ENCODE measurements at places on chromosomes 1 and 21.

DNA sequence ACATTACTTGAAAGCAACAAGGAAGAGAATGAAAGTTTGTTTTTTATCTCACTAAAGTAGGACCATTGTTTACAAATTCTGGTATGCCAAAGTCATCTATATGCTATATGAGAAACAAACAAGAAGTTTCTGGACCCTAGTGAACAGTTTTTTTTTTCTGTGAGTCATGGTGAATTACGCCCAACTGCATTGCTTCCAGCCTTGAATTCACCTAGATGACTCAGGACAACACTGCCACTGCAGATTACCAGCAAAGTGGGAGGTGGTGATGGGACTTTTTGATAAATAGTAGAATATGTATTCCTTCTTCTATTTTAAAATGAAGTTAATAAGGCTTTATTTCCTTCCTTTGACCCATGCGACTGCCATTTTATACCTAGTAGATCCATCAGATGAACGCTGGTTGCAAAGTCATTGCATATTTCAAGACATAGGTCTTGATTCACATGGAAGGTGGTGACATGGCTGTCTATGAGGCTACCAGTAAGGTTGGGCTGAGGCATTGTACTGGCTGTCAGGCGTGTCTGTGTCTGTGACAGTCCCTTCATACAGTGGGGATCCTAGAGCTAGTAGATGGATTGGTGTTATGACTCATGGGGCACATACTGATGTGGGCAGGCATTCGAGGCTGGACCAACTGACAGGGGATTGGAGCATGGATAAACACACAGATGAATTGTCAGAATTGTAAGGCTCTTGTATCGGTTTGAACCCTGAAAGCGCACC is 49.1 kb upstream of the APOBEC4 start:
- no peak for DNase-seq

- DNase-seq = no peak
Measured at GRCh38 chr1:33093004-33093403, 12.1 kb downstream of the AZIN2 start.

DNA sequence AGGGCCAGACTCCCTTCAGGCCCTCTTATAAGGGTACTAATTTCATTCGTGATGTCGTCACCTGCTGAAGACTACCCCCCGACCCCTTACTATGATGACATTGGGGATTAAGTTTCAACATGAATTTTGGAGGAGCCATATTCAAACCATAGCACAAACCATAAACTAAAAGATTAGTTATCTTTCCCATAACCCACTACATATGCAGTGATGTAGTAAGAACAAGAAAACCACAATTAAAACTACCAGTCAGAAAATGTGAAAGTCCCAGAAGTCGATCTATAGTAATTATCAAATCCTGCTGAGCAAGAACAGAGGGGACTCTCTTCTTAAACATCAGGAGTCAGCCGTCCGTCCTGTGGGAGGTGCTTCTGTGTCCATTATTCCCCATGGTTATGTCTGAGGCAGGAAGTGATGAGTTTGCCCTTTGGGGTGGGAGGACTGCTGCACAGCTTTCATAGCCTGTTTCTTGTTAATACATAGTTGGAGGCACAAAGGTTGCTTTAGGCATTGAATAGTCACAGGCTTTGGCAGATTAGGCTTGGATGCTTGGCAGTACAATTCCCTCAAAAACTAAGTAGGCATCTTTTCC is 35.9 kb upstream of the PTGFRN start:
- no peak for DNase-seq

- DNase-seq = no peak
Measured at GRCh38 chr1:216914974-216915373, 191.7 kb upstream of the ESRRG start.

DNA sequence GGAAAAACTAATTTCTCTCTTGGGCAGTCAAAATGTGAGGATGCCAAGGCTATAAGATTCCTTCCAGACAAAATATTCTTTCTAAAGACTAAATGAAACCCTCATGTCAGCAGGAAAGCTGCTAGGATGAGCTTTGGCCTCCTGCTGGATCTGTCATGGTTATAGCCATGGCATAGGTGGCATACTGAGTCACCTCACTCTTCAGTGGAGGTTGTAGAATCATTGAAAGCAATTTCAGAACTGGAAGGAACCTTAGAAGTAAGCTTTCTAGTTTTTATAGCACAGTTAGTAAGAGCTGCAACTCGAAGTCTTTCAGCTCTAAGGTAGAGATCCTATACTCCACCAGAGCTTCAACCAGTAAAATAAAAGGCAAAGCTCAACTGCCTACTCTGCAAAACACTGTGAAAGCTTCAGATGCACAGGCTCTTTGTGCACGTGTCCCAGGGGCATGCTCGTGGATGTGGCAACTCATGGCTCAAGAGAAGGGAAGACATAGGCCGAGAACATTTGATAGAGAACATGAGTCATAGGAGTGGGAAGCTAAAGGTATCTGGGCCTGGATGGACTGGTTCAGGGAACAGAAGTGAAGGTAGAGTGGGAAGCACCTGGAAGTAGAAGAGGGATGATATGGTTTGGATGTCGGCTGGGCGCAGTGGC is 5.8 kb downstream of the AVPR1B start:
- no peak for DNase-seq

DNA sequence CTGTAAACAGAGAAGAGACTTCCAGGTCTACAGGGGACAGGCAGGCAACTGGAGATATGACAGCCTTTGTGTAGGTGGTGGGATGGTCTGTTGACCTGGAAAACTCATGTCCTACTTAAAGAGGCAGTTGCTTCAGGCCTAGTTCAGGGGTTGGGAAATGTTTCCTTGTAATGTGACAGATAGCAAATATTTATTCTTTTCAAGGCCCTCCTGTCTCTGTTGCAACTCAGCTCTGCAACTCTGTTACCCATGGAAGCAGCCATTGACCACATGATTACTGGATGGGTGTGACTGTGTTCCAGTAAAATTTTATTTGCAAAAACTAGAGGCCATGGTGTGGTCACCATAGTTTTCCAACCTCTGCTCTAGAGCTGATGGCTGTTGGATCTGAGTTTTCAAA is 341.9 kb downstream of the PTBP2 start:
- DNase-seq = no peak

DNA sequence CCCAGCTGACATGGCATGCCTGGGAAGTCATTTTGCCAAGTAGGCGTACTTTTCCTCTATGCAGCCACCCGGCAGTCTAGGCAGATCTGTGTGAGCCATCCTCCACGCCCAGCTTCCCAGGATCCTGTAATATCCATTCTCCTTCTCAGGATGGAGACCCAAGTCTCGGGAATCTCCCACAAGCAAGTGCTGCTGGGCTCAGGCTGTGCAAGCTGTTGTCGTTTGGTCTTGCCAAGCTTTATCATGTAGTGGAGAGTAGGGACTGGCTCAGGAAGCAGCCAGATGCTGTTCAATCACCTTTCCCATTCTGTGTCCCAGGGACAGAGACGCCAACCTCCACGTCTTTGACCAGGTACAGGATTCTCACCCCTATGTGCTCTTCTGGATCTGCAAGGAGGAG is 191.1 kb upstream of the TMEM51 start:
- DNase-seq = no peak

DNA sequence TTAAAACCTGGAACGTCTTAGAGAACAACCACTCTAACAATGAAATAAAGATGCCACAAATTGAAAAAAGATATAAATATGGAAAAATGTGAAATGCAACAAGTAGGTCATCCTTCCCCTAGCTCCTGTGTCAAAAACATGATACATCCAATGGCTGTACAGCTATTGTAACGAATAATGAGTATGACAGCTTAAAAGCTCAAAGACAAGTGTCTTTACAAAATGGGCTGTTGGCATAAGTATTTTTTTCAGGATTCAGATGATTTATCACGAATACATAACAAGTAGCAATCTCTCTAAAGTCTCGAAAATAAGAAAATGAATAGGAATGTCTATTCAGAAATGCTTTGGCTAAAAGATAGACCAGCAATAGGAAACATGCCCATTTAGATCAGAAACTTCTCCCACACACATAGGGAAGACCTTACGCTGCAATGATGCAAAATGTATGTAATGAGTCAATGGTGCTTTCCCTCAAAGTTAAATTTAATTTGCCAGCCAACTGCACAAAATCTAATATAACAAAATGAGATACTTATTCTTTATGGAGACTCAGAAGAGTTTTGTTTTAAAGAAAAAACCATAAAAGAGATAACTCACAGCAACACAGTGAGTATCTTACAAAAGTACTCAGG is 8.3 kb downstream of the TGFBR3 start:
- DNase-seq = no peak

DNA sequence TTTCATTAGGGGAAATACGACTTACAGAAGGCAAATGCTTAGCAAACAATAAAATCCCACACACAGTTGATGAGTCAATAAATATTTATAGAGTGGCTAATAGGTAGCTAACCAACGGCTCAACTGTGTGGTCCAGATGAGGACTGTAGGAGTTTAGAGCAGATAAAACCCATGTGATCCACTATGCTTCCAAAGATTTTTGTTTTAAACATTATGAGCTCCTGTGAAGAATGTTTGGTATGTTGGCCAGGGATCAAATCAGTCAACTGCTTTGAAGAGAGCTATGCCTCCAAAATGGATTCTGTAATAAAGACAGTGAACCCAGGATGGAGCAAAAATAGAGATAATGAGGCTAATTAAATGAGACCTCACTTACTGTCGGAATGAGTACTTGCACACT is 72.3 kb upstream of the COL11A1 start:
- DNase-seq = no peak

GRCh38 chr1:55947446-55947845 is 631.9 kb downstream of the PLPP3 start:
- no peak for DNase-seq

- no peak for DNase-seq
Measured at GRCh38 chr21:28856588-28857250, 136.0 kb downstream of the LTN1 start.

DNA sequence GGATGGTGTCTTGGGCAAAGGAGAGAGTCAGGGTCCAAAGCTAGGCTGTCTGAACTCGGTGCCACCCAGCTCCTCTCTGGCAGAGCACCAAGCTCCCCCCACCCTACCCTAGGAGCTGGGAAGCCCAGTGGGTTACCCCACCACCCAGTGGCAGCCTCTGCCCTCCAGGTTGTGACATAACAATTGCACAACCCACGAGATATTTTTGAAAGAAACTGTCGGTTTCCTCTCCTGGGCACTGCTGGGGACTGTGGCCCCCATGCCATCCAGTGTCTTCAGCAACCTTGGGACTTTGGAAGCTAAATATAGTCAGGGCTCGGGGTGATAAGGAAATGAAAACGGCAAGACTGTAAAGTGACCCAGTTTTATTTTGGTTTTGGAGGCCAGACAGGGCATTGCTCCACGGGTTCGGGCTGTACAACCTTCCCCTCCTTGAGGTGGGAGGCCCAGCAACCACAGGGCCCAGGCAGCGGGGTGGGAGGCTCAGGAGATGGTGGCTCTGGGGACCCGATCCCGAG is 1.4 kb downstream of the CITED4 start:
- peak; percentile 62 for DNase-seq

GRCh38 chr1:119453021-119453420 is 38.1 kb downstream of the HSD3B2 start:
- DNase-seq = no peak

- DNase-seq = no peak
Measured at GRCh38 chr1:164629971-164630370, 71.0 kb downstream of the PBX1 start.

DNA sequence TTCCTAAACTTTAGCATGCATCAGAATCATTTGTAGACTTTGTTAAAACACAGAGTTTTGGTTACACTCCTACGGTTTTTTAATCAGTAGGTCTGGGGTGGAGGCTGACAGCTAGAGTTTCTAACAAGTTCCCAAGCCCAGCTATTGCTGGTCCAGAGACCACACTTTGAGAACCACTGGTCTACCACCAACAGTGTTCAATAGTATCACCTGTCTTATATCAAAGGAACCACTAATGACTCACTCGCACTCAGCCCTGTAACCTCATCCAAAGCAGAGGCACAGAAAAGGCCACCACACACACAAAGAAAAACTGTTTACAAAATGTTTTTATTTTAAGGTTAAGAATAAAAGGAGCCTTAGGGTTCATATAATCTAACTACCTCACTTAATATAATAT is 68.7 kb downstream of the HIVEP3 start:
- no peak for DNase-seq

DNA sequence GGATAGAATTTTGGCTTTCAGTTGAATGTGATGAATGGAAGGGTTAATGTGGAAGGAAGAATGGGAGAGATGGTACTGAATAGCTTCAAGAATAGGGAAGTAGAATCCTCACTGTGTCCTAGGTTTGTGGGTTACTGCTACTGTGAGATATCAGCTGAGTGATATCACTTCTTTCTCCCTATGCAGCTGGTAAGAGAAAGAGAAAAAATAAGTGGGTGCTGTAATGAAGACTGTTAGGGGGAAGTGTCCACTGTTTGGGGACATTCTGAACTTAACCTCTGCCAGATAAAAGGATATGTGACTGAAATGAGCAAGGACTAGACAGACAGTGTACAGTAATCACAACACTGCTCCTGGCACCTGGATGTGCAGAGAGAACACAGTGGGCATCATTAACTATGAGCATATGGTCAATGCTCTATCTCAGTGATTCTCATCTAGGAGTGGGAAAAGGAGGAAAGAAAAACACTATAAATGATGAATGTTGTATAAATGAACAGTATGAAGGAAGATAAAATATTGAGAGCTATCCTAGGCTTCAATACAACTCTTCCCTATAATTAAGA is 25.6 kb upstream of the MOB3C start:
- no peak for DNase-seq

DNA sequence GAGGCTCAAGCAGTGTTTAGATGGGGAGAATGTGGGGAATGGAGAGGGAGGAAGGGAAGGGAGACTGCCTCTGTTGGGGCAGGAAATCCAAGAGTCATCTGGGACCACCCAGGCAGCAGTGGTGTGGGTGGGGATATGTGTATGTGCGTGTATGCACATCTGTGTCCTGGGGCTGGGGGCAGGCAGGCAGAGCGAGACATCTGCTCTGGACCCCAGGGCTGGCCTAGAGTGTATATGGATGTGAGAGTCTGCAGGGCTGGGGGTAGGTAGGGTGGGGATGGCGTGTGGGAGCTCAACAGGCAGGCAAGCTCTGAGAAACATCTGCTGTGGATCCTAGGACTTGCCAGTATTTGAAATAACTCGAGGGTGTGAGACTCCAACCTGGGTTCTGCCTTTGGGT is 3.5 kb downstream of the PTCH2 start:
- no peak for DNase-seq

All from SIG-M5 (cell line).